NAMALWA (cell line): ENCODE measurements at places on chromosomes 4 and X.
A peak's percentile ranks its signal among the peaks of the same experiment; 100 is the strongest.

- DNase-seq = peak; percentile 54
Measured at GRCh38 chr4:113565702-113566012, 195.9 kb downstream of the CAMK2D start.

- no peak for DNase-seq
Measured at GRCh38 chrX:108022491-108023089, 22.3 kb upstream of the VSIG1 start.

- peak; percentile 26 for DNase-seq
Measured at GRCh38 chrX:15566244-15566643, 34.5 kb downstream of the ACE2 start.

GRCh38 chrX:143304025-143304424, 213.2 kb downstream of the SPANXN3 start:
- DNase-seq = no peak

DNA sequence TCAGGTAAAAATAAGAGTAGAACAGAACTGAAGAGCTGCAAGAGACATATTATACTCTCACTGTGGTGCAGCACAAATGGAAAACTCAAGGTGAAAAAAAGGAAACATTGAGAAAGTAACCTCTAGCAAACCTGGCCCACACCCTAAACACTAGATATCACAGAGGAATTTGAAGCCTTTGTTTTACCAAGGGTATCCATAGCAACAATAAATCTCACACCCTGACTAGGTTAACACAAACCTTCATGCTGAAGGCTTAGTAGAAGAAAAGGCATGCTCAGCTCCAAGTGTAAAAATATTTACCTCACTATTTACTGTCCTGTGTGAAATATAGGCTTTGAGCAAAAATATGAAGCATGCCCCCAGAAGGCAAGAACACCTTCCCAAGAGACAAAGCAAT, 61.9 kb upstream of the TAB3 start:
- DNase-seq = no peak

DNA sequence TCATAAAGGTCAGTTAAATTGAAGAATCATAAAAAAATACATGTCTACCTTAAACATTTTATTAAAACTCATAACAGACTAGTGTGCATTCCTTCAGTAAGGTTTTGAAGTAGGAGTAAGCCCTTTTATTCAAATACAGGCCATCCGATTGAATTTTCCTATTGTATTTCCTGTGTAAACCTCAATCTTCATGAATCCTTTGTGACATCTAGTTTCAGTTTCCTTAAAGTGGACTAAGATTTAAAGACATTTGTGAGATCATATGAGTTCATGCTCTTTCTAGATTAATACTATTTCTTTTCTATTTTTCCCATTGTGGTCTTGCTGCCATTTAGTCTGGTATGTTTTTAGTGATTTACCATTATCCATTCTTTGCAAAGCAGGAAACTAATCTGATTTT, 644.7 kb upstream of the BOD1L1 start:
- no peak for DNase-seq

DNA sequence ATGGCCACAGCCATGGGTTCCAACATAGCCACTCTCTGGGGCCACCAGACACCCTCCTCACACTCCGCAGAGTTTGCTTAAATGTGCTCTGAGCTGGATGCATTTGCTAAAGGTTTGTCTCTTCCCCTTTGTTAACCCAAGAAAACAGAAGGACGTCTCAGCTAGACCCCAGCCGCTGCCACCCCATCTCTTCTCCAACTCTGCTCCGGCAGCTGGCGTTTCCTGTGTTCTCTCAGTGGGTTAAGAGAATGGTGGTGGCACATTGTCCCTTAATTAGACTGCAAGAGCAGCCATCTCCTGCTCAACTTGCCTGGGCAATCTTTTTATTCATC, 43.7 kb upstream of the FAM9C start:
- DNase-seq = peak; percentile 47

DNA sequence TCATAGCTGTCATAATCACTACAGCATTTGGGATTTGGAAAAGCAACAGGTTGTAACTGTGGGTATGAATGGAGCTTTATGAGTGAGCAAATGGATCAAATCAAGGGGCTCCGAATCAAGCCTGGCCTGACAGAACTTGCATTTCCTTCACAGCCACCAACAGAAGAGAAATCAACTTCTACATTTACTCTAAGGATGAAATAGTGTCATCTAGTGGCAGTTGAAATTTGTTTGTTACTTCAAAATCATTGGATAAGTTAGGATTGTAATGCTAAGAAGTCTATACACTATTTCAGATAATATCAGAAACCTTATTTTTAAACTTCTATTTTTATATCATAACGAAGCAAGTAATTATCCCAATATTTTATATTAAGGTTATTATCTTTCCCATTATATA, 10.7 kb upstream of the WDR17 start:
- peak; percentile 44 for DNase-seq

GRCh38 chrX:57156397-57157049, 19.3 kb upstream of the SPIN2A start:
- no peak for DNase-seq

DNA sequence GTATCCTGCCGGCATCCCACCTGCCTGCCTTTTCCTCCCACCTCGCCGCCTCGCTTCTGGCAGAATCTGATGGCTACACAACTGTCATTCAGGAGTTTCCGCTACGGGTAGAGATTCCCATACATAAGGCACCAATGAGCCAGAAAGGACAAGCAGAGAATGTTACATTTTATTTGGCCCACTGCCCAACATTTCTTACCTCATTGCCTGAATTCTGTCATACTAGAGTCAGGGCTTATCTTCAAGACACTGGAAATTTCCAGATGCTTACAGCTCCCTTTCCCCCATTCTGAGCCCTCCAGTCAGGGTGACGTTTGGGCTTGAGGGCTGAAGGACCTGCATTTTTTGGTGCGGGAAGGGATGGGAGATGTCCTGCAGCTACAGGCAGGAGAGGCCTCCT, 113.0 kb downstream of the NHS start:
- no peak for DNase-seq

DNA sequence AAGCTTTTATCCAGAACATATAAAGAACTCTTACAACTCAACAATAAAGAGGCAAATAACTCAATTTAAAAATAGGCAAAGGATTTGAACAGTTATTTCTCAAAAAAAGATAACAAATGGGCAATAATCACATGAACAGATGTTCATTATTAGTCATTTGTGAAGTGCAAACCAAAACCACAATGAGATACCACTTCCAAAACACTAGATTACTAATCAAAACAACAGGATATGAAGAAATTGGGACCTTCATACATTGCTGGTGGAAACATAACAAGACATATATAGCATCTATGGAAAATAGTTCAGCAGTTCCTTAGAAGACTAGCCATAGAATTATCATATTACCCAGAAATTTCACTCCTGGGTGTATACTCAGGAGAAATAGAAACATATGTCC, 224.6 kb downstream of the FBXO8 start:
- peak; percentile 4 for DNase-seq

DNA sequence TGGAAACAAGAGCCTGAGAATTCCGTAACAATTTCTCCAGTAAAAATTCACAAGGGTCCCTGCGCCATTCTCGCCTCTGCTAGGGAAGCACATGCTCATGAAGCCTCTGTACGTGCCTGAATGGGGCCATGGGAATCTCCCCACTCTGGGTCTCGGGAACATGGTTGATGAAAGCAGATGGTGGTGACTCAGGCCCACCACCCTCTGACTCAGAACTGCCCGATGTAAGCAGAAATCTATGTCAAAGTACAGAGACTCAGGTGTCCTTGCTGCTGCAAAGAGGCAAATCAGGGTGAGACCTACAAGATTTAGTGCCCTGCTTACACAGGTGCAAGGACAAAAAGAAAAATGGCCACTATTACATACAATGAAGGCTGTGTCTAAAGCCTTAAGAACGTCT, 65.0 kb downstream of the SCD5 start:
- no peak for DNase-seq

GRCh38 chrX:136878423-136878822, 2.1 kb downstream of the RBMX start:
- no peak for DNase-seq

DNA sequence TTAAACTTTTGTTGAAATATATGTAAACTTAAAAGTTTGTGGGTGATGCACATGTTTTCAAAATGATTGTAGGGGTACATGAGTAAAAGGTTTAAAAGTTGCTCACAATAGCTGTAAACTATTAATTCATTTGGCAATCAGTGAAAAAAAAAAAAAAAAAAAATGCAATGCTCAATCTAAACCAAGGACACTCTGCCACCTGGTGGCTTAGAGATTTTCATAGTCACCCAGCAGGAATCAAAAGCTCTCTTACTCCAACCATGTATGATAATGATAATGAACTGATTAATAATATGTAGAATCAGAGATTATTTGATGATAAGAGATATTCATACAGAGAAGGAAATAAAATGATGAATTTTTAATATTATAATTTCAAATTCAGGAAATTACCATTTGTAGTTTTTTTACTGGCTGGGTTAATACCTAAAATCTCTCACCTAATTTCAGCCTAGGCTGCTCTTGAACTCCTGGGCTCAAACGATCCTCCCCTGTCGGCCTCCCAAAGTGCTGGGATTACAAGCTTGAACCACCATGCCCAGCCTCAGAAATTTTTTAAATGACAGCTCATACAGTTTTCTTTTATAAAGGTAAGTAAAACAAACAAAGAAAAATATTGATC, 46.9 kb upstream of the SLC25A4 start:
- DNase-seq = peak; percentile 73

DNA sequence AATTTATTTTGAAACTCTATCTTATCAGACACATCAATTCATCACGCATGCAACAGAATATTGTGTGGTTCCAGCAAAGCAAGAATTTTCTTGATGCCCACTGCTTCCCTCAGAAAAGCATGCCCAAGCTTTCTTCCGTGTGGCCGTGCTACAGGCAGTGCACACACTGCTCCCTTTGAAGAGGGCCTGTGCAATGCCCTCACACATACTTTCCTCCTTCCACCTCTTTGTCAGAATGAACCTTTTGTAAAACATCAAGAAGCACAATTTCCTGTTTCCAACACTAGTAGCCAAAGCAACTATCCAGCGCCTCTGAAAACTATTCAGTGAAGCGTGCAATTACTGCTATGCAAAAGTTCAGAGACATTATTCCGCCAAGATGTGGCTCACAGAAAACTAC, 201.7 kb downstream of the NLGN4X start:
- no peak for DNase-seq

GRCh38 chr4:185396724-185397385, at the start of gene ANKRD37:
ANKRD37 (plus strand) TSS chr4:185396841; CDS start chr4:185396924, 83 bp downstream.
- DNase-seq = peak; percentile 34

GRCh38 chr4:107665001-107665400, 55.0 kb downstream of the PAPSS1 start:
- DNase-seq = no peak

GRCh38 chr4:105619188-105619931, 66.9 kb downstream of the ARHGEF38 start:
- DNase-seq = no peak

DNA sequence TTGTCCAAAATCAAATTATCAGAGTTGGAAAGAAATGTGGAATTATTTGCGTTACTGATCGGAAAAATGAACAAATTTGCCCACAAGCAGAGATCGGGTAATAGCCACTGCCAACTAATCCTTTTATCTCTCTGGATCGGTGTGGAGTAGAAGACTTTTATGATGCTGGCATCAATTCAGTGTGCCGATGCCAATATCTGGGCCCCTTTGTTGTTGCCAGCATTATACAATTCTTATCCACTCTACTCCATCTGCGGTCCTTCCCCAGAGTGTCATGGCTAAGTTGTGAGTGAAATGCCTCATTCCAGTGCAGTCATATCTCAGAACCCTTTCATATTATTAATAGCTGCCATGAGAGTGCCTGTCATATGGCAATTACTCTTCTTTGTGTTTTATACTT, 660.2 kb downstream of the ADGRL3 start:
- DNase-seq = no peak

DNA sequence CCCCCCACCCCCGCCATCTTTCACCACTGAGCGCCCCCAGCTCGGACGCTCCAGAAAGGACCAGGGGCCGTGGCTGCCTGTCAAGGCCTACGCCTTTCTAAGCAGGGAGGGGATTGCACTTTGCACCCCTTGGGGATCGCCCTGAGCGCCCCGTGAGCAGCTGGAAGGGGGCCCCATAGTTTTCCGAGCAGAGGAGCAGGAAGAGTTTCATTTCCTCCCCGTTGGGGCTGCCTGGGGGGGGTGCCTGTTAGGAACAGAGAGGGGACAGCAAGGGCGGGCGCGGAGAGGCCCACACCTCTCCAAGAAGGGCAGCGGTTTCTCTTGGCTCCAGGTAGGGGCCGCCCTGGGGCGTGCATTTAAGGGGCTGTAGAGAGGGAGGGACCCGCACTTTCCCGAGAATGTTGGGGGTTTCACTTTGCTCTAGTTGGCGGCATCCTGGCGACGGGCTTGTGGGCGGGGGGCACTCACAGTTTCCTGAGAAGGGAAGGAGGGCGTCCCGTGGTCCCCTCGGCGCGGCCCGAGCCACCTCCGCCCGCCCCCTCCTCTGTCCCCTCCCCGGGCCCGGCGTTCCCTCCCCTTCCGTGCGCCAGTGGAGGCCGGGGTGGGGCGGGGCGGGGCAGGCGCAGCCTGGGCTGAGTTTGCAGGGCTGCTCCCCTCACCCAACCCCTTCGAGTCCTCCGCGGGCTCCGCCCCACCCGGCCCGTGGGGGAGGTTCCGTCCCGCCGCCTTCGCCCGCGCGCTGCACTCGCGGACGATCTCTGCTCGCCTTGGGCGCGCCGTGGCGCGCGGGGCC, 82.3 kb upstream of the CD99 start:
- peak; percentile 75 for DNase-seq

GRCh38 chr4:181475781-181476507, 767.3 kb upstream of the TENM3 start:
- DNase-seq = no peak

GRCh38 chr4:41219421-41219950, 5.1 kb upstream of the APBB2 start:
- no peak for DNase-seq
